HepG2 (cell line): ENCODE measurements at places on chromosomes 11 and 22. TPM values are rescaled to one million over a fixed set of nuclear protein-coding genes. Genes with fewer than 3 reads are reported as not detected.
A peak's percentile ranks its signal among the peaks of the same experiment; 100 is the strongest.

DNA sequence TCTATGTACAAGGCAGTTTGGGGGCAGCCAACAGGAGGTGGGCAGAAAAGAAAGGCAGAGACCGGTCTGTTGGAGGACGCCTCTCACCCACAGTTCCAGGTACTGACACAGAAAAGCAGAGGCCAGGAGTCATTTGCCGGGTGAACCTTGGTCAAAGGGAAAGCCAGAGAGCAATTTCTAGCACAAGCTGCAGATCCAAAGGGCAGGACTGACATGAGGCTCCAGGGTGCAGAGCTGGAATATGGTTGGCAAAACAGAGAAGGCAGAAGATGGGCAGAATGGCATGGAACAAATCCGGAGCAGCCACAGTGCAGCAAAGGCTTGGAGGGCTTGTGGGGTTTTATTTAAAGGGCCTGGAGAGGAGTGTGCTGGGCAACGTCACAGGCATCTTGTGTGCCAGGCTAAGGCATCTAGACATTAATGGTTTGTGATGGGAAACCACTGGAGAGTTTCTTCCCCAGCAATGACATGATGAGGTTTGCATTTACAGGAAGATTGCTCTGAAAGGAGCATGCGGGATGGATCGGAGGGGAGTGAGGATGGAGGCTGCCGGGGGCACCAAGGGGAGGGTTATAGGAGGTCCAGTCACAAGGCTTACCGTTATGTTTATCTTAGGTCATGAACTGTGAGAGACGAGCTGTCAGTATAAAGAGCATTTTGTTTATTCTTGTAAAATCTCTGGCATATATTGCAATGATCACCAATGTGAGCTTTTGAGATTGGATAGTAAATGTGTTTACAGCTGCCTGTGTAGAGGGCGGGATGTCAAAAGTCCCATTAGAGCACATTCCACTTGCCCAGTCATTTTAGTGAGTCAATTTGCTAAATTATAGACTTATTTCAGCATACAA lies 5.7 kb upstream of the MMP20 start:
- DNase-seq = no peak

GRCh38 chr11:126443120-126443519 lies 87.6 kb downstream of the ST3GAL4 start:
- DNase-seq = no peak

Gene LINC01488
- total RNA-seq = 0.14 and 0.58 TPM in 2 replicates

DNA sequence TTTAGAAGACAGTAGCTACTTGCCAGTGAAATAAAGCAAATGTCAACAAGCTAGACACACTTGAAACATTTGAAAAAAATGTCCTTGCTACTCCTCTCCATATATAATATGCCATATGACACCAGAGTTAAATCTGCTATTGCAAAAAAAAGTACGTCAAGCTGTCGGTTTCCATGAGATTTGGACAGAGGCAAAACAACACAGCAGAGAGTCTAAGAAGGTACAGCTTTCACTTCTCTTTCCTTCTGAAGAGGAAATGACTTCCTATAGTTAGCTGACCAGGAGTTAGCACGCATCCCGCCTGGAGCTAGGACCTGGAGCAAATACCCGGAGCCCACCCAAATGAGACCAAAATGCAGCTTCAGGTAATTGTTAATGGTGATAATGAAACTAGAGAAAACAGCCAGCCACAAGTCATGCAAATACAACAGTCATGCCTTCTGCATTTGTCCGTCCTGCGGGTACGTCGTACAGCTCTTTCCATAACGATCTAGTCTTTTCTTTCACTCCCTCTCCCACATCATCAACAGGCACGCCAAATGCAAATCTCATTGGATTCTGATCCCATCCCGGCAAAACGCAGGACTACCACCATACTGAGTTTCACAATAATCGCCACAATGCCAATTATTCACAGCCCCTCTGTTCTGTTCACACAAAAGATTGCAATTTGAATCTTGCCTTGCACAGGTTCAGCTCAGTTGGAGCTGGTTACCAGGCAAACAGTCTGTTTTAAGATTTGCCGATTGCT lies 395.0 kb upstream of the CCDC90B start:
- DNase-seq = no peak

GRCh38 chr11:125348674-125349309 lies 147.3 kb downstream of the FEZ1 start:
- DNase-seq = peak; percentile 23

DNA sequence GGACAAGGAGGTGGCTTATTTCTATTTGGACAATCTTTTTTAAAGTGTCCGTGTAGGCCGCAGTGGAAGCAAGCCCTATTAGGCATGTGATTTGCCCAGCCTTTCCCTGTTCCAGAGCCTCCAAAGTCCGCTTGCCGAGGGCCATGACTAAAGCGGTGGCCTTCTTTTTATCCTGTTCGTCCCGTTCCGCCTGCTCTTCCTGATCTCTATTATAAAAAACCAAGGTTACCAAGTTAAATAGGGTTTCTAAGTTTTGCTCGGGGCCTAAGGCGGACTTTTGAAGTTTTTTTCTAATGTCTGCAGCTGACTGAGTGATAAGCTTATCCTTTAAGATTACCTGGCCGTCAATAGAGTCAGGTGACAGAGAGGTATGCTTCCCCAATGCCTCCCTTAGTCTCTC lies 21.6 kb upstream of the MUC15 start:
- DNase-seq = no peak

Gene C11orf71
- 7.1 and 9.4 TPM in 2 replicates for total RNA-seq

DNA sequence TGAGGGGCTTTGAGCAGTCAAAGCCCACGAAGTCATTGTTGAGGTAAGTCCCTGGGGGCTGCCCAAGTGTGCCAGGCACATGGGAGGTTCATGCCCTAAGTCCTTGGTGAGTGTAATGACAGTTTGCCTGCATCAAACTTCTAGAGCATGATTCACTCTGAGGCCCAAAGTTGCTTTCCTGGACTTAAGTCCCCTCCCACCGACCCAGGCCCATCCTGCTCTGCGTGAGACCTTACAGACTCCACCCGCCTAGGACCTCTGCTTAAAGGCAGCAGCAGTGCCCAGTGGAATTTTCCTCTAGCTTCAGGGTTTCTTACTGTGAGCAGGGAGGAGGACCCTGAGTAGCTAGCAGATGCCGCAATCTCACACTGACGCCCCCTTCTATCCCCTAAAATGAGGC lies 5.7 kb upstream of the PVALB start:
- no peak for DNase-seq

GRCh38 chr11:134142536-134142935 lies 73.7 kb downstream of the JAM3 start:
- no peak for DNase-seq

Gene OR51B2
- not detected in 2 replicates for total RNA-seq

DNA sequence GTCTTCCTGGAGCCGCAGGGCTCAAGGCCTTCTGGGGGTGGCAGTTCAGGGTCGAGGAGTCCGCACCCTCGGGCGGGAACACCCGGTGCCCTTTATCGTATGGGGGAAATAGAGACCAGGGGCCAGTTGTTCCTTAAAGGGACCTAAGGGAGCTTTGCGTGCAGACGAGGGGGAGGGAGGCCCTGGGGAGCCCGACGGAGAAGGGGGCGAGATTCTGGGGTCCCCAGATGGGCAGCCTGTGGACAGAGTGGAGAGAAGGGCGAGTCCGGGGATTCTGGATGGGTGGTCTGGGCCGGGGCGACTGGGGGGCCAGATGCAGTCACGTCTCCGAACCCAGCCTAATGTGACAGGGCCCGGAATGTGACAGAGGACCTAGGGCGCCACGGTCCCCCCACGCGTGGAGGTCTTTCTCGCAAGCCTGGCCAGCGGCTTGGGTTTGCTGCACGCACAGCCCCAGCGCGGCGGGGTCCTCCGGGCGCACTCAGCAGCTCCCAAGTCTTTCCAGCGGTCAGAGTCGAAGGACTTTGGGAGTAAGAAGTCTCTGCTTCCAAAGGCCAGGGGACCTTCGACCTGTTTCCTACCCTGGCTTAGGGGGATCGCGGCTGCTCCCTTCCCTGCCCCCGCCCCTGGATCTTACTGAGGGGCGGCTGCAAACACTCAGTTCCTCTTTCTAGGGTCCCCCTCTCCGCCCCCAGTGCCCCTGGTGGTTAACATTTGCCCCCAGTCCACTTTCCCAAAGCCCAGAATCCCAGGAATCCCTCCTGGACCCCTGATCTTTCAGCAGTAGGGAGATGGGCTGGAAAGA lies 547 bp downstream of the TUBA8 start:
- no peak for DNase-seq

DNA sequence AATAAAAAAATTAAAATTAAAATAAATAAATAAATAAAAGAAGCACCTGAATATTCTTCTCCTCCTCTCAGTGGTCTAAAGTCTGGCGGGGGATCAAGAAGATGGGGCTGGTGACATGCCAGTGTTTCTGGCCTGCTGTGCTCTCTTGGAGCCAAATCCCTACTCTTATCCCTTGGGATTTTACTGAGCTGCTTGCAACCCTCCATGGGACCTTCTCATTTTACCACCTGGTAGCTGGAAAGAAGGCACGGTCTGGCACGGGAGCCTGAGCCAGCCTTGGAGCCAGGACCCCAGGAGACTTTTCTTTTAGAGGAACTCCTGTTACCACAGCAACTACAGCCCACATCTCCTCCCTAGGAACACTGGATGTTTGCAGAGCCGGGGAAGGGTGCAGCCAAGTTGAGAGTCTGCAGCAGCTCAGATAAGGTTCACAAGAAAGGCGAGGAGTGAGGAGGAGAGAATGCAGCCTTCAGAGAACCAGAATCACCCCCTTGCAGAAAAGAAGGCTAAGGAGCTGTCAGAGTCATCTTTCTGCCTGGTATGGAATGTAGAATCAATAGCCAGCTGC lies 21.4 kb downstream of the CD6 start:
- DNase-seq = no peak

DNA sequence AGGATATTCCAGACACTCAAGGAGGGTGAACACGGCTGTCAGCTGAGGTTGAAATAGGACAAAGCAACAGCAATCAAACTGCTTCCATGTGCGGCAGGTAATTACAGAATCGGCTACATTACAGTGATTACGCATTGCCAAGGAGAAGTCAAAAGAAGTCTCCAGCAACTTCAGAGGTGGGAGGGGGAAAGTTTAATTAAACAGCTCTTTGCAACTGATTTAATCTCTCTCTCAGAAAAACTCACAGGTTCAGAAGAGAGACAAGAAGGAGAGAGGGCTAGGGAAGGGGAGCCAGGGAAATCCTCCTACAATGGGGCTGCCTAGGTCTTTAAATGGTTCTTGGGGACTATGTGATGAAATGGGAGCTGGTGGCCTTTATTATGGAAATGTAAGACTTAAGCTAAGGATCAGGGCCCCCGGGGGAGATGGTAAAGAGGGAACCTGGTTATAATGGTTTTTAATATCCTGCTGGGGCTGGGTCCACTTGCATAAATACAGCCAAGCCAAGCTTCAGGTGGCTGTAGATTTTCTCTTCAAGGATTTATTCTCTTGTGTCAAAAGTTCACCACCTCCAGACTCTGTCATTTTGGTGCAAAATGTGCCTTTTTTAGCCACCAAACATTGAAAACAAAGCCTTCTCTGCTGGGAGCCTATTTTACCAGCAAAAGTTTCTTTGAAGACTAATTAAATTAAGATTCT lies 354.7 kb upstream of the NARS2 start:
- DNase-seq = no peak

Gene SLC37A2
- 1.8 and 4.6 TPM in 2 replicates for total RNA-seq

GRCh38 chr11:650482-650881 lies 13.4 kb downstream of the DRD4 start:
- no peak for DNase-seq

DNA sequence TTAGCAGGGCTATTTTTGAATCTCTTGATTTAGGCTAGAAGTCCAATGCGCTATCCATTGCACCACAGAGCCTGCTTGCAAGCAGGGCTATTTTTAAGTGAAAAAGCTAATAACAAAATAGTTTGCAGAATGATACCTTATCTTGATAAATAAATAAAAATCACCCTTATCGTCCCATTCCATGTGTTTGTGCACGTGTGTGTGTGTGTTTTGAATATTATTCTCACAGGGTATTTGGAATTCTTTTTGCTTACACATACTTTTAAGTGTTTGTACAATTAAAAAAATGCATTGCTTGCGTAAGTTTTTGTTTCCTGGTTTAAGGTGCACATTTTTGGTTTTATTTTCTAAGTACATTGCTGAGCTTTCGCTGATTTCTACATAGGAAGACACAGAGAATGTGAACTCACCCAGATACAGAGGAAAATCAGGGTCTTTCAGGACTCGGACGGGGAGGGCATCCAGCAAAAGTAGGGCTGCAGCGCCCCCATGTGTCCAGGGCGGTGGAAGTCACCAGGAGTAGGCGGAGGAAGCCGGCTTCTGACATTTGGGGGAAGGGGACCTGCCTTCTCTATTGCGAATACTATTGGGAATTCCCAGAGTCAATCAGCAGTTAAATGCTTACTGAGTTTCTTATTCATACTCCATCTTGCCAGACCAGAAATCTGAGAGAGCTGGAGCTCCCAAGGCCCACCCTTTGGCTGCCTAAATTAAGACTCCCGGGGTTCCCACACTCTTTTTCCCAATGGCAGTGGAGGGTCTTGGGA lies 27.3 kb downstream of the SLC1A2 start:
- DNase-seq = peak; percentile 60

Gene IL18
- 0.89 and 1.4 TPM in 2 replicates for total RNA-seq

DNA sequence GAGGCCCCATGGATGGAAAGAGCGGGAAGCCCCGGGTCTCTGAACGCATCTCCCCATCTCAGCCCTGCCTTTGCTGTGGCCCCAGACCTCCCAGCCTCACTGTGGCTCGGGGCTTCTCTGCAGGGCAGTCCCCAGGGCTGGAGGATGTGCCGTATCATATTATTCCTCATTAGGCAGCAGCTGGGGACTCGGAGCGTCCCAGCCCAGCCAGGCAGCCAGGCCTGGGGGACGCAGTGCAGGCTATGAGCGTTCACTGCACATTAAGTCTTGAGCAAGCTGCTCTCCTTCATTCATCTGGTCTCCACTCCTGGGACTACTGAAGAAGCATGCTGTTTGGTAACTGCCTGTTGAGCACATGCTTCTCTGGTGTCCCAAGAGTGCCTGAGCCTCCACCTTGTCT lies 226.8 kb upstream of the TBCEL start:
- no peak for DNase-seq

GRCh38 chr22:37559901-37560607 lies at the start of gene CDC42EP1:
Gene CDC42EP1 (plus strand): TSS chr22:37560480. CDS start chr22:37566350, 5,870 bp downstream.
- DNase-seq = no peak

GRCh38 chr11:107859459-107860239 lies 1.1 kb upstream of the SLC35F2 start:
- no peak for DNase-seq

- DNase-seq = no peak
Observed at GRCh38 chr11:77672264-77672663, 34.7 kb upstream of the CLNS1A start.

- DNase-seq = peak; percentile 9
Observed at GRCh38 chr11:27248576-27249509, 114.2 kb downstream of the CCDC34 start.

DNA sequence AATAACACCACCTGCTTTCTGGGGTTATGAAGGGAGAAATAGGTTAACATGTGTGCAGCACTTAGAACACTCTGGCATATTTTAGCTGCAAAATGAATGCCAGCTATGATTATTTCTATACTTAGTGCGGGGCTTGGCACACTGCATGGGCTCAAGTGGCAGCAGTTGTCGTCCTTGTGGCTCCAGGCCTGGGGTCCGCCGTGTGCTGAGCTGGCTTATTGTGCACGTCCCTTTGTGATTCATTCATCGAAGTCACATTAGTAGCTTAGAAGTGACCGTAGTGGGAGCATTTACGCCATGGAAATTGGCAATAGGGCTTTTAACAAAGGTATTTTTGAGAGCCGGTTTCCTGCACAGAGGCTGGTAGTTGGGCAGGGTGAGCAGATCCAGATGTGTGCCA lies 4.2 kb downstream of the RASD2 start:
- no peak for DNase-seq

Gene P2RY6
- 0.11 and 0.29 TPM in 2 replicates for total RNA-seq

Gene CD3E
- not detected in 2 replicates for total RNA-seq
